ENCODE measurements at places on chromosomes 6 and 20.

GRCh38 chr6:48985025-48985424, 478.0 kb downstream of the MMUT start:
- no peak for DNase-seq

DNA sequence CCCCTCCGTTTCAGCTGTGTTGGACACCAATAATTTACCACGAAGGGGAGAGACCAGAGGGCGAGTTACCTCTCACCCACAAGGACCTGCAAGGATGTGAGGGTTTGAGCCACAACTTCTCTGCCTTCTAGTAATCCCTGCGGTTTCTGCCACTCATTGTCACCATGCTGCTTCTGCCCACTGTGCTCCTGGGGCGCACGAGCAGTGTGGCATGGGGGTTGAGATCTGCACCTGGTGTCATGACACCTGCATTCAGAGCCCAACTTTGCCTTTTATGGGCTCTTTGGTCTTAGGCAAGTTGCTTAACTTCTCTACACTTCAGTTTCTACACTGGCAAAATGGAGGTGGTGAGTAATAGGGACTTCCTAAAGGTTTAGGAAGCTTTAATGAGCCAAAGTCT, 84.9 kb downstream of the SOBP start:
- DNase-seq: no peak

GRCh38 chr6:34248198-34248726, 544 bp downstream of the SMIM29 start:
- DNase-seq: peak; percentile 69

GRCh38 chr6:39698789-39699188, 26.4 kb downstream of the KIF6 start:
- no peak for DNase-seq

DNA sequence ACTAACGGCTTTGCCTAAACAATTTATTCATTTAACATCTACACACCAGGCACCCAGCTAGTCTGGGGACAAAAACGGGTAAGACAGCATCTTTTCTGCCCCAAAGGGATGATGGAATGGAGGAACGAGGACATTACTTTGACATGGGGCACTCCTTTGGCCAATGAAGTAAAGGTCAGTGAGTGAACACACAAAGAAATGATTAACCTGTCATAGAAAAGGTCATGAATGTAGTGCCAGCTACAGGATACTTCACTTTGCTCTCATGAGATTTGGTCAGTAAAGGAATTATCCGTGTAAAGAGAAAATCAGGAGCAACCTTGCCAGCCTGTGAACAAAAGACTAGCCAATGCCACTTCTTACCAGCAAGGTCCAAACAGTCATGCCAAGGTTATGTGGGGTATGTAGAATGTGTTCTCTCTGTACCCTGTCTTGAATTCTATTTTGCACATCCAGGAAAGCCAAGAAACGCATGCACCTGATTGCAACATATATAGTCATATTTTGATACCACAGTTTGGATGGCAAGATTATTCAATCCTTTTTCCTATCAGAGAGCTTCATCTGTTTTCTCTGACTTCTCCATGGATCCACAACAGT, 145.3 kb downstream of the GMPR start:
- no peak for DNase-seq

DNA sequence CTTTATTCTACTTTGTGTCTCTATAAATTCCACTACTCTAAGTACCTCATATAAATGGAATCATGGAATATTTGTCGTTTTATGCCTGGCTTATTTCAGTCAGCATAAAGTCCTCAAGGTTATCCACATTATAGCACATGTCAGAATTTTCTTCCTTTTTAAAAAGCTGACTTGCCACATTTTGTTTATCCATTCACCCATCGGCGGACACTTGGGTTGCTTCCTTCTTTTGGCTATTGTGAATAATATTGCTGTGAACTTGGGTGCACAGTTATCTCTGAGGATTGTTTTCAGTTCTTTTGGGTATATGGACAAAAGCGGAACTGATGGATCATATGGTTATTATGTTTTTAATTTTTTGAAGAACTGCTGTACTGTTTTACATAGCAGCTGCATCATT, 39.1 kb upstream of the ME1 start:
- no peak for DNase-seq

DNA sequence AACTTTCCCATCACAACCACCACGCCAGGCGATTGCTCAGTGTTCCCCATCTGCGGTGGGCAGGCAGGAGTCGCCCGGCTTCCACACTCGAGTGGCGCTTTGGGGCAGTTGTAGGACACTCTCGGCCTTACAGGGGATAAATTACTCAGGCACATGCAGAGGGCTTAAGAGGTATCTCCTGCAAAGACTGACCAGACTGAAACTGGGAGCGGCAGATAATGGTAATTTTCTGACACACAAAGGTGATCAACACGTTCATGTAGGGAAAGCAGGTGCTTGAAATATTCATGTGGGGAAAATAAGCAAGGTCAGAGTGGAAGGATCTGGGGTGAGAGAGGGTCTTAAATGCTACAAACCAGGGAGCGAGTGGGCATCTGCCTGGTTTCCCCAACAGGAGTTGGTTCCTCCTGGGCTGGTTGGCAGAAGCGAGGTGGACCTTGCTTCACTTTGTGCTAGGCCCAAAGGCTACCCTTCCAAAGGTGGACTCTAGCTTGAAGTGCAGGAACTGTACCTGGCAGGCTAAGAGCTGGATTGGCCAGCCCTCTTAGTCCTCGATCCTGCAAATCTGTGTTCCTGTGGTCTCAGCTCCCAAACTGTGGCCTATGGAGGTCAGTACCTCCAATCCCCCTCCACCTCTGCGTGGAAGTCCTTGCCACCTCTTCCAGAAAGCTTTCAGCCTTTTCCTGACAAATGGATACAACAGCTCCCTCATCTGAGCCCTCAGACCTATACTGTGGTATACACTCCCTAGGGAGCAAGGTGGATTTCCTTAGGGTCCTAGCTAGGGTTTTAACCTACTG, 16.7 kb downstream of the PLAGL2 start:
- peak; percentile 28 for DNase-seq

GRCh38 chr6:33430991-33431879, 11.4 kb downstream of the SYNGAP1 start:
- peak; percentile 87 for DNase-seq

DNA sequence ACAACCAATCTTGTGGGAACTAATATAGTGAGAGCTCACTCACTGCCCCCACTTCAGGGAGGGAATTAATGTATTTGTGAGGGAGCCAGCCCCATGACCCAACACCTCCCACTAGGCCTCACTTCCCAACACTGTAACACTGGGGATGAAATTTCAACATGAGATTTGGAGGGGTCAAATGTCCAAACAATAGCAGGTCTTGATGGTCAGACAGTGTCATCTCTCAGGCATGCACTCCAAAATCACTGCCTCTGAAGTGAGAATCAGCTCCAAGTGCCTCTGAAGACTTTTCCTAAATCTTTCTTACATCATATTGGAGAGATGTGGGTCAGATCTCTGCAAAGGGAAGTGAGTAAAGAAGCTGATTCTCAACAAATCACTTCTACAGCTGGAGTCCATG, 13.8 kb upstream of the SAYSD1 start:
- no peak for DNase-seq

DNA sequence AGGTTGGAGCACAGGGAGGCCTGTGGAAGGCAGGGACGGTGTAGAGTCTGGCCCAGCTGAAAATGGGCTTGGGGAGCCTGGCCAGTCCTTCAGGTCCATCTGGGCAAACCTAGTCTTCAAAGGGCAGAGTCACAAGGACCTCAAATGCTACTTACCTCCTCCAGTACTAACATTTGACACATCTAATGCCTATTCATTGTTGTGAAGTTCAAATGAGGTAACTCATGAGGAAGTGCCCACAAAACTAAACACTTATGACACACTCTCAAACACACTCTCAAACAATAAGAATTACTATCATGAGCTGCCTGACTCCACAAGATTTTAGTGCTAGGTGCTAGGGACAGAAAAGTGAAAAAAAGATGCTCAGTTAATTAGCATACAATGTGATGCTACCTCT, 27.1 kb downstream of the DAAM2 start:
- no peak for DNase-seq

GRCh38 chr6:150800674-150801314, 64.7 kb upstream of the MTHFD1L start:
- no peak for DNase-seq

- DNase-seq: no peak
These were observed 367.3 kb upstream of the POU3F2 start for GRCh38 chr6:98467091-98467490.

- DNase-seq: no peak
These were observed 40.2 kb downstream of the TM9SF4 start for GRCh38 chr20:32149566-32150170.

- DNase-seq: no peak
These were observed 33.6 kb downstream of the RPRD1B start for GRCh38 chr20:38066969-38067716.

DNA sequence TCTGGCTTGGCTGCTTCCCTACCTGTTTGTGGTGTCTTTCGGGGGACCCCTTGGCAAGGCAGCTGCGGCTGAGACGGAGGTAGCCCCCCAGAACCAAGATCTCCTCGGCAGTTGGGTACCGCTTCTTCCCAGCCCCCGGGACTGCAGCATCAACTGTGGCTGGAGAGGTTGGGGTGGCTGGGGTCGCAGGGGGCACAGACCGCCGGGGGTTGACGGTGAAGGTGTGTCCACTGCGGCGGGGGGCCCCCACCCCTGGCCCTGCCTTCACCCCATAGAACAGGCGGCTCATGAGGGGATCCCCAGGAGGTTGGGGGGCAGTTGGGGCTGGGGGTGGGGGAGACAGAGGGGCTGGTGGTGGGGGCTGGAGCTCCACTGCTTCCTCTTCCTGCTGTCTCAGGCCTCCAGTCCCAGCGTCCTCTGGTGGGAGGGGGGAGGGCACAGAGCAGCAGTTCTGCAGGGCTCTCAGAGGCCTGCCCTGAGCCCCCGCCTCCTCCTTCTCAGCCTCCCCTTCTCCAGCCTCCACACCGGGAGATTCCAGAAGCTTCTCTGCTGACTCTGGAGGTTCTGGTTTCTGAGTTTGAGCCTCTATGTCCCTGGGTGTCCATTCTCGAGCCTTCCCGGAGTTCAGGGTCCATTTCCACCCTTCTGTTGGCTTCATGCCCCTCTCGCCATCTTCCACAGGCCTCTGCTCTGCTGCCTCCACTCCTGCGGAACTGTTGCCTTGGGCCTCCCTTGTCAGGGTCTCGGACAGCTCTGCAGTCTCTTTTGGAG, 1.9 kb downstream of the PPP1R18 start:
- peak; percentile 78 for DNase-seq

DNA sequence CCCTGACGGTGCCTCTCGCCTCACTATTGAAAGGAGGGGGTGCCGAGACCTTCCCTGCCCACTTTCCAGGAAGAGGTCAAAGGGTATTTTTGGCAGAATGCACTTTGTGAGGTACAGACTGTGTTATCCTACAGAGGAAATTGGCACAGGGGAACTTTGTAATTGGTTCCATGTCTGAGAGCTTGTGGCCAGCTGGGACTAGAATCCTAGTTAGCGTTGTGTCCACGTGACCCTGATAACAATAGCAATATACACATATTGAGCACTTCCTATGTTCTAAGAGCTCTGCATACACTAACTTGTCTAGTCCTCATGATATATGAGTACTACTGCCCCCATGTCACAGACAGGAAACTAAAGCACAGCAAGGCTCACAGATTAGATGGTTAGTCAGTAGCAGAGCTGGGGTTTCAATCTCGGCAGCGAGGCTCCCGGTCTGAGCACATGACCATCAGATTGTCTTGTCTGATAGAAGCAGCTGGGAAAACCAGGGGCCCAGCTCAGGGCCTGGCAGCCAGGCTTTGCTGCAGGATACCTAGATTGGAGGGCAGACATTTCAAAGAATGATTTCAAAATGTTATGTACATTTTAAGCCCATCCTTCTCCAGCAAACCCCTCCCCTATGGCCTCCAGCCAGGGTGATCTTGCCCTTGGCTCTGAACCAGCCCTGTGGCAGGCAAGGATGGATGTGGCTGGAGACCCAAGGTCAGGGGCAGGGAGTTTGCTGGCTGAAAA, 1.4 kb downstream of the MAPK13 start:
- DNase-seq: peak; percentile 67

DNA sequence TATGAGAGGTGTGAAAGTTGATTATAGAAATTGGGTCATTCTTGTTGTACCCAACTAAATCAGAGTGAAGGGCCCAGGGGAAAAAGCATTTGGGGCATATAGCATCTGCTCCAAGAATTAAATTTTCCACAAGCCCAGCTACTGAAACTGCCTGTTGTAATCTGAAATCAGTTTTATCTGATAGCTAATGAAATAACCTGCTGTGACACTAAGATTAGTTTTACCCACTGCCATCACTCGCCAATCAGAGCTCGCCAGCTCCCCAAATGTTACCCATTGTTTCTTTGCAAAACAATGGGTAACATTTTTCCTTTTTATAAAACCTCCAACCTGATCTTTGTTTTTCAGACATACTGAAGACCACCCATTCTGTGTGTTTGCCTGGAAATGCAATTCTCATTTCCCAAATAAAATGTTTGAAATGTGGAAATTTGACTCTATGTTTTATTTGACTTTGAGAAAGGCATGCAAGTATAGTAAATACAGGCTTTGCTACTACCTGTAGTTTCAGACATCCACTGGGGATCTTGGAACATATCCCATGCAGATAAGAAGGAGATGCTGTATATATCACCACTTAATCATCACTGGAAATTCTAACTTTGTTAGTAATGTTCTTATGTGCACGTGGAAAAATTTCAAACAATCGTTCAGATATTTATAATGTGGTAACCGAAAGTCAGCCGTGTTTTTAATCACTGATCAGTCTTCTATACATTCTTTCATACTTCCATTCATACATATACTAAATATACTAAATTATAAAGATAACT, 6.3 kb upstream of the AHI1 start:
- DNase-seq: no peak

GRCh38 chr6:44472250-44472945, 84.9 kb downstream of the CDC5L start:
- no peak for DNase-seq

- no peak for DNase-seq
These were observed 302.2 kb downstream of the QKI start for GRCh38 chr6:163716690-163717089.

GRCh38 chr6:11952316-11952715, 59.8 kb upstream of the HIVEP1 start:
- DNase-seq: no peak

DNA sequence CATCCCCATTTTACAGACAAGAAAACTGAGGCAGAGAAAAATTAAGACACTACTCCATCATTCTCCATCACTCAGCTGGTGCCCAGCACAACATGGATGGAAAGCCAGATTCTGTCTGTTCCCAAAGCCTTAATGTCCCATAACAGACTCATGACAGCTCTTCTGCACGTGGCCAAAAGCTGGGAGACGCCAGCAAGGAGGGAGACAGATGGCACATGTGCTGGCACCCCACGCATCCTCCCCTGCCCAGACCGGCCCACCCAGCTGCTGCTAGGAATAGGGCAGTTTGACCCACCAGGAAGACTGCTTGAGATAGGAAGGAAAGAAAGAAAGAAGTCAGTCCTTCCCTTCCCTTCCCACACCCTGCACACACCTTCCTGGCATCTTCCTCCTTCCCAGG, 96.3 kb downstream of the PREX1 start:
- no peak for DNase-seq

GRCh38 chr20:17616480-17617211, 46.8 kb downstream of the DSTN start:
- DNase-seq: no peak

DNA sequence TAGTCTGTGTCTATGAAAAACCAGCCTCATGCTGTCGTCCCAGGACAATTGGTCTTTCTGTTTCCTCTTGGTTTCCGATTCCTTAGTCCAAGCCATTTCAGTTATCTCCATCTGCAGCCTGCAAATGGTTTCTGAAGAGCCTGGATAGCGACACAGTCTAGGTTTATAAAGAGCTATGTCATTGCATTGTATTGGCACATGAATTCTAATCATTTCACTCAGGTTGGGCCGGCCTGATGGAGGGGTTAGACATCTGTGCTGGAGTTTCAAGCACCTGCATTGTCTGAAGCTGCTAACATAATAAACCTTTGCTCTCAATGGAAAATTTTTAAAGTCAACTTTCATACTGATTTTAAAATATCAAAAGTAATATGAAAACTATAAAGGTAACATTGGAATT, 232.6 kb upstream of the MAP3K7 start:
- no peak for DNase-seq

All from stimulated activated CD4-positive, alpha-beta T cell treated with anti-CD3 and anti-CD28 coated beads, Interleukin-15, amount 100 ng/mL, for 24 hours (primary cell).